ENCODE measurements at places on chromosomes 13 and 19.

GRCh38 chr19:14767466-14767971 lies 10.8 kb downstream of the ADGRE2 start:
- no peak for DNase-seq

- no peak for DNase-seq
Measured at GRCh38 chr19:10004617-10005016, 5.7 kb downstream of the COL5A3 start.

DNA sequence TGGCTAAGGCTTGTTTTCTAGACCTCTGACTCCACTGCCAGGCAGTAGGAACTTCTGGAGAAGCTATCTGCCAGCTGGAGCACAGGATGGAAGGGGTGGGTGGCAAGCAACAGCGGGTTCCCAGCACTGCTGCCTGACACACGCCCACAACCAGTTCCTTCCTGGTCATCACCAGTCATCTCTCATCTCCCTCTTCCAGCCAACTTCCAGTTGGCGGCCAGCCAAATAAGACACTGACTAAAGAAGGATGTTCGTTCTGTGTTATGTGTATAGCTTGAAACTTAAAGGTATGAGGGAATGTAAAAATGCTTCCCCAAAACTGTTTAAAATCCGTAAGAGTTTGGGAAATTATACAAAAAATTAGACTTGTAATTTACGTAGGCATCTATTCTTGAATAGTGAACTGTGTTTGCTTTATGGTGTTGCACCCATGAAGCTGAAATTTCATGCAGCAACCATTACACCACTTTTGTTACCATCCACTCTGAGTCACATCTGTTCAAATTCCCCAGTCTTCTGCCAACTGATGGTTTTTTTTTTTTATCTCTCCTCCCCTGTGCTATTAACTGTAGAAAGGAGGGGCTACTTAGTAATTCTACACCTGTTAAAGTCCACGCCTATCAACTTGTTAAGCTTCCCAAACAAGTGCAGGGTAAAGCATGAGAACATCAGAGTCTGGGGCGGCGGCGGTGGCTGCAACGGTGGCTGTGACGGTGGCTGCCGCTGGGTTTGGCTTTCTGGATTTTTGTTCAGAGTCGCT lies 86.2 kb upstream of the FRY start:
- no peak for DNase-seq

GRCh38 chr19:11018763-11019162 lies 57.9 kb downstream of the SMARCA4 start:
- no peak for DNase-seq

GRCh38 chr19:40322951-40323615 lies 25.1 kb downstream of the C19orf47 start:
- DNase-seq: no peak

Measured in stimulated activated CD8-positive, alpha-beta memory T cell treated with anti-CD3 and anti-CD28 coated beads, Interleukin-7, amount 100 ng/mL, for 4 hours (primary cell).